ENCODE measurements at places on chromosomes 4 and X.

DNA sequence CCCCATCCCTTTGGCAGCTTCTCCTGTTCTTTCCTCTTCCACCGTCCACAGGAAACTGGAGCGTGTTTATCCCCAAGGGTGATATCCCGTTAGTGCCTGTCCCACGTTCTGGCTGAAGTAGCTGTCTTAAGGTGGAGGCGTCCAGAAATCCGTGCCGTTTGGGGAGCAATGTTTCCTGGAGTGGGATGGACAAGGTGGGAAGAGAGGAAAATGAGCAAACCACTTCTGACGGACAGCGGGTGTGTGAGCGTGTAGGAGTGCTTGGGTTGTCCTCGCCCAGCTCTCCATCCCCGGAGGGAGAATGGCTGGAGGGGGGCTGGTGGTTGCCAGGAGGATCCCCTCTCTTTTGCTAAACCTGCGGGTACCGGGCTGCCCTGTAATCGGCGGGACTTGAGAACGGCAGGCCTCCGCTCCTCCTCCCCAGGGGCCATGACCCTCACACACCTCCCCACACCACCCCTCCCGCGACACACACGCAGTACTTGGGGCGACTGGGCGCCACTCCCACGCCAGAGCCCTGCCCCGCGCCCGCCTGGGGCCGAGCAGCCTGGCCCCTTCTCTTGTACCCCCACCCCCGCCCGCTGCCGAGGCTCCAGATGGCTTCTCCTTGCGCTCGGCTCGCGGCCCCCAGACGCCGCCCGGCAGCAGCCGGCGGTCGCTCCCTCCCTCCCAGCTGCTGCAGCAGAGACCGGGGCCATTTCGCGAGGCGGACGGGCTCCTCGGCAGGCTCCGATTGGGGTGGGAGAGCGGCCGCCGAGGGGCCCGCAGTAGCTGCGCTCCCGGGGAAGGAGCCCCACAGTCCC, 13.9 kb upstream of the PRDM8 start:
- no peak for DNase-seq

DNA sequence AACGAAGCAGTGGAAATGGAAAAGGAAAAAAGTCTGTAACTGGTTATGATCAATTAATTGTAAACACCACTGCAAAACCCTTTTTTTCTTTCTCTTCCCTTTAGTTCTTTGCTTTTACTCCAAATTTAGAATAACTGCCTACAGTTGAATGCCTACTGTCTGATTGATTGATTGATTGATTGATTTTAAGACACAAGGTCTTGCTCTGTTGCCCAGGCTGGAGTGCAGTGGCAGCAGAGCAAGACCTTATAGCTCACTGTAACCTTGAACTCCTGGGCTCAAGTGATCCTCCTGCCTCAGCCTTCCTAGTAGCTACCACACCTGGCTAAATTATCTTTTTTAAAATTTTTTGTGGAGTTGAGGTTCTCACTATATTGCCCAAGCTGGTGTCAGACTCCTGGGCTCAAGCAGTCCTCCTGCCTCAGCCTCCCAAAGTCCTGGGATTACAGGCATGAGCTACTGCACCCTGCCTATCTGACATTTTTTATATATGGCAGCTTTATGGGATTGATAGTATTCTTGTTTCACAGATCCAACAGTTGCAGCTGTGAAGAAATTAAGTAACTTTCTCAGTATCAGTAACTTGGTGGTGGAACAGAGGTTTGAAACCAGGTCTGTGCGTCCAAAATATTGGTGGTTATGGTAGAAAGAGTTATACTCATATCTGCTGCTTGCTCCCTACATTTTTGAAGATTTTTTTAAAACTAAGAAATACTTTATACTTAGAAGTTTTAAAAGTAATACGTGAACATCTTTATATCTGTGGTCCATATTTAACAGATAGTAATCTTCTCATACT, 12.4 kb downstream of the UBE2K start:
- no peak for DNase-seq

GRCh38 chr4:8312976-8313375, 43.4 kb downstream of the HTRA3 start:
- no peak for DNase-seq

GRCh38 chrX:9257718-9258420, 207.0 kb upstream of the TBL1X start:
- DNase-seq: no peak

DNA sequence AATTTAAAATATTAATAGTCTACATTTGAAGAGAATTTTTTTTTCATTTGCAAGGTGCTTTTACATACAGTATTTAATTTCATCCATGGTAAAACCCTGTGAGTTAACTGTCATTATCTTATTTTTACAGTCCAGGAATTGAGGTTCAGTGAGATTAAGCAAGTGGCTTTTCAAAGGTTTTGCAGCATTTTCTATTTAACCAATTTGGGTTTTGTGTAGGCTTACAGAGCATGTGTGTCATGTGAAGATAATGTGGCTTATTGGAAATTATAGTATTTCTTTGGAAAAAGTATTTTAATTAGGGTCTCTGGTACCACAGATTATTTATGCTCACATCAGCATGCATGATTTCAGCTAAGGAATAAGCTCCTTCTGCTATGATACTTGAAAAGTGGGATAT, 4.5 kb downstream of the XK start:
- DNase-seq: no peak

GRCh38 chr4:158863296-158863695, 94.5 kb downstream of the FNIP2 start:
- no peak for DNase-seq

DNA sequence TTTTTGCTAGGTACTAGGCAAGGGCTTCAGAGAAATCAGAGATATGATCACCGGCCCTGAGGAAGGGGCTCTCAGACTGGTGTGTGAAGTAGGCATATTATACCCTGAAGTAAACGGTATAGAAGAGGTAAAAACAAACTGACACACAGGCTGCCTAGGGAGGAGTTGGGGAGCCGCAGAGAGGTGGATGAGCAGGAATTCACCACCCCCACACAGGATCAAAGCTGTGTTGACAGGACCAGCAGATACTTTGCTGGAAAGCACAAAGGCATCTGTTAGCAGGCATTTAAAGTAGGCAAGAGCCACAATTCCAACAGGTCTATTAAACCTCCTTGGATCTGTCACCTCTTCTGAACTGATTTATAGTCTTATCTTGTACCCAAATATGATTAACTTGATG, 71.8 kb upstream of the GPR34 start:
- DNase-seq: no peak

DNA sequence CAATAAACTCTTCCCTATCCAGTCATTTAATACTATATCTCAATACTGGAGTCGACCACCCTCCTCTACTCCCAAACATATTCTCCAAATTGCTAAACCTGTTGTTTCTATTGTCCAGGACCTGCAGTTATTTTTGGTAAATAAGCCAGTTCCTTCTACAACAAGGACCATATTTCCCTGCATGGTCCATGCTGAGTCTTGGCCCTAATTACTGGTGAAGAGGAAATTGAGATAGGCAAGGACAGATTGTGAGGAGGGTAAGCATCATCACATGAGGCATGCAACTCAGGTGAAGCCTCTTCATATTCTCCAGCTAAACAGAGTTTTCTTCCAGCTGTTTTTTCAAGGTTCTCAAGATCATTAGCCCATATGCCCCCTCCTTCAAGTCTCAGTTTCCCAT, 1193.6 kb downstream of the RAPGEF2 start:
- DNase-seq: no peak

DNA sequence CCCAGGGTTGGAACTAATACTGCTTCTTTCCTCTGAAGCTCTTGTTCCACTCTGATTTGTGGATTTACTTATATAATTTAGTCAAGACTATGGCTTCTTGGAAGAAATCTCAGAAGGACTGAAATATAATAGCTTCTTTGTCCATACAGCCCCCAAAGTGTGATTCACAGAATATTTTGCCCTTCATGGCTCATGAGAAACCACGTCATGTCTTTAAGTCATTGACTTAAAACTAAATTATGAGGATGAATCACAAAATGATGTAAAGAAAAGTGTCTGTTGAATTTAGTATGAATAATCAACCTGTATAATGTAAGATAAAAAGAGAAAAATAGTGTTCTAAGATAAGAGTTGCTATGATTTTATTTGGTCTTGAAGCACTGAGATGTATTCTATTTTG, 43.3 kb upstream of the AGA start:
- DNase-seq: peak; percentile 85

- peak; percentile 81 for DNase-seq
These were observed 123.6 kb downstream of the SH3RF1 start for GRCh38 chr4:169147191-169147590.

- DNase-seq: no peak
These were observed 76.2 kb downstream of the WNK3 start for GRCh38 chrX:54281676-54282075.

GRCh38 chr4:16530688-16531635, 304.7 kb upstream of the TAPT1 start:
- peak; percentile 17 for DNase-seq

- DNase-seq: no peak
These were observed 87.0 kb downstream of the FHDC1 start for GRCh38 chr4:153023139-153023538.

GRCh38 chr4:79917246-79917645, 155.8 kb downstream of the ANTXR2 start:
- DNase-seq: peak; percentile 39

- DNase-seq: no peak
These were observed 187.9 kb downstream of the CHM start for GRCh38 chrX:85859426-85859825.

- DNase-seq: no peak
These were observed 8.5 kb downstream of the TIFA start for GRCh38 chr4:112277220-112277619.

DNA sequence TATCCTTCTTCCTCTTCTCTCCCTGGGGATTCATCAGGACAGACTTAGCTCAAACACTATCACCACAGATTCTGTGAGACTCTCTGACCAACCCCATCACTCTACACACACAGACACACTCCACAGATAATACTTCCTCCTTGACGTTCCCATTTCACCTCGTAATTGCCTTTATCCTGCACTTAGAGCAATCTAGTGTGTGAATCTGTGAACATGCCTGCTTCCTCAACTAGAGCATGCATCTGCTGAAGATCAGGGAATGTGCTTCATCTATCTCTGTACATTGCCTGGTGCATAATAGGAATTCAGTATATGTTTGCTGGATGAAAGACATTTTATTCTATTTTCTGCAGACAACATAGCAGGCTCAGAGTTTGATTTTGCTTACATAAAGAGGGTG, 25.1 kb upstream of the HS6ST2 start:
- no peak for DNase-seq

DNA sequence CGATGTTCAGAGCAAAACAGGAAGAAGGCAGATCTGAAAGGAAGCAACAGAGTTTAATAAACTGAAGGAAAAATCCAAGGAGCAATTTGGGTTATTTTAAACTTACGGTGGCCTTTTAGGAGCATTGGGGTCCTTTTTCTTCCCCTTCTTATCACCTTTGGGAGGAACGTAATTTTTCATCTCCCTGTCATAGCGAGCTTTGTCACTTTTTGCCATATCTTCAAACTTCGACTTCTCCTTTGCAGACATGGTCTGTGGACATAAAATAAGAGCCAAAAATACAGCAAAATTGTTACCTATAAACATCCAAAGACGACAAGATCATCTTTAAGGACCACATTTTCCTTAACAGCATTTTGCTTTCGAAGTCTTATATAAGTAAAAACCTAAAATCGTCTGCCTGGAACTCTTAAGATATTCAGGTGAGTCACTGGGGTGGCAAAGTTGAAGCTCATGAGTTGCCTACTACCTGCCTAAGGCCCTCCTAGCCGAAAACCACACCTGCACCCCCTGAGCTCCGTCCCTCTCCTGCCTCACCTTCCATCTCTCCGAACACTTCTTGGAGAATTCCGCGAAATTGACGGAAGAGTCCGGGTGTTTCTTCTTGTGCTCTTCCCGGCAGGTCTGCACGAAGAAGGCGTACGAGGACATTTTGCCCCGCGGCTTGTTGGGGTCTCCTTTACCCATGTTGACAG, 1.0 kb downstream of the HMGB2 start:
- no peak for DNase-seq

DNA sequence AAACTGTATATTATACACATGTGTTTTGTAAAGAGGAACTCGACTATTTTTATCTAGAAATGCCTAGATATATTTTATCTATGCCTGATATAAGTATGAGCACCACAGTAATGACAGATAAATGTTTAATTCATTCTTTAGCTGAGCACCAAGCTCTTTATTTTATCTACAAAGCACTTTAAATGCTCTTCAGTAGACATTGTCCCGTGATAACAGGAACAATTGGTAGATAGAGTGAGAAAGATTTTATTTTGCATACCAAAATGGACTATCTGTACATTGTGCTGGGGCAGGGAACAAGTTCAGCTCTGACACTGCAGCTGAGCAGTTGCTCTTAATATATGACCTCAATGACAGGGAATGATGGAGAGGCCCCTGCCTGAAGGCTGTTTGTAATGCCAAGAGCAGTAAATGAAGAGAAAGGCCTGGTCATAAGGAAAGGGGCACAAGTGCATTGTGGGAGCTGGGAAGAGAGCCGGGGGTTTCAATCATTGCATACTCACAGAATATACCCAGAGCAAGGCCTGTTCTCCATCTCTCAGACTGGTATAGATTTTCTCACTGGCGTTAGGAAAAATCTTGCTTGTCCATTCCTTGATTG, 57.3 kb downstream of the SEPTIN11 start:
- no peak for DNase-seq

- DNase-seq: peak; percentile 14
These were observed 10.0 kb downstream of the ABHD18 start for GRCh38 chr4:127975121-127975770.

DNA sequence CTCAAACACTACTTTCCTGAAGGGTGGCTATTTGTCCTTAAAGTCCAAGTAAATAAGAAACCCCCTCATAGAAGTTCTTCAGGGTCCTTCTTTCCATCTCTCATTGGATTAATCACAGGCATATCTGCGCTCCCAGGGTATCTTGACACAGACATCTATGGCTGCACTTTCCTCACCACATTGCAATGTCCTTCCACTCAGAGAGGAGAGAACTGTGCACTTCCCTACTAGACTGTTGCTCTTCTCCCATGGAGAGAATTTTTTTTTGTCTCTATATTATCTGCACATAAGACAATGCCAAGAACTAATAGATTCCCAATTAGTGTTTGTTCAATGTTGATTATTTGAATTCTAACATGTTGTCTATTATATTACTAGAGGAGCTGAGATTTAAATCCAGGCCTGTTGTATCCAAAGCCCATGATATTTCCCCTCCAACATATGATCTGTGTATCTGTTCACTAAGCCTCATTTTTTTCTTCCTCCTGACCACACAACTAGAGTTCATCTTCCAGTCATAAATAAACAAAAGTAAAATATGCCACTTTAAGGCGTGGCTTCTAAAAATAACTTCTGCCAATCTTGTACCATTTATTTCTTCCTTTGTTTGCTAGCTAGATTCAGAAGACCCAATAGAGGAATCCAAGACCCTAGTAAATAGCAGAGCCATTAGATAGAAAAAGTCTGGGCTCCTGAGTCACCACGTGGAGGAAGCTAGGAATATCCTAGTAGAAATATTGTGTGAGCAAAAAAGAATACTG, 61.5 kb upstream of the FAM241A start:
- peak; percentile 31 for DNase-seq

GRCh38 chrX:93741811-93742210, 67.8 kb downstream of the FAM133A start:
- no peak for DNase-seq

GRCh38 chr4:55318175-55319129, 27.6 kb upstream of the SRD5A3 start:
- DNase-seq: no peak

All from fibroblast of skin of right quadriceps (primary cell).